ENCODE measurements at places on chromosomes 12 and 14.
A peak's percentile ranks its signal among the peaks of the same experiment; 100 is the strongest.

DNA sequence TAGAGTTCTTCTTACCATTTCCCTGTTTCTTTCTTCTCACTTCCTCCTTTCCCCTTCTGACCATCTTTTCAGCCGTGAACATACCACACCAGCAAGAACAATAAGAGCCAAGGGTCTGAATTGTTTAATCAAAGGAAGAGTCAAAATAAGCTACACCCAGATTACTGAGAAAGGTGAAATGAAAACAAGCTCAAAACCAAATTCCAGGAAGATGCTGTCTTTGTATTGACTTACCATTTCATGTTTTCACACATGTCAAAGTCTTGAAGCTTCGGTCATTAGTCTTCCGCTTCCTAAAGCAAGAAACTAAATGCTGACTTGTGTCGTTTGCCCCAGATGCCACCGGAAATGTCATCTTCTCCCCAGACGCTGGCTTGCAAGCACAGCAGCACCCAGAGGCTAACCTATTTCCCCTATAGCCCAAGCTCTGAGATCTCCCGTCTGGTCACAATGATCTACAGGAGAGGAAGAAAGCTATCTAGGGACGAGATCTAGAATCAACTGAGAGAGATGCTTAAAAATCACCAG lies 136.5 kb upstream of the AMIGO2 start:
- peak; percentile 69 for DNase-seq

DNA sequence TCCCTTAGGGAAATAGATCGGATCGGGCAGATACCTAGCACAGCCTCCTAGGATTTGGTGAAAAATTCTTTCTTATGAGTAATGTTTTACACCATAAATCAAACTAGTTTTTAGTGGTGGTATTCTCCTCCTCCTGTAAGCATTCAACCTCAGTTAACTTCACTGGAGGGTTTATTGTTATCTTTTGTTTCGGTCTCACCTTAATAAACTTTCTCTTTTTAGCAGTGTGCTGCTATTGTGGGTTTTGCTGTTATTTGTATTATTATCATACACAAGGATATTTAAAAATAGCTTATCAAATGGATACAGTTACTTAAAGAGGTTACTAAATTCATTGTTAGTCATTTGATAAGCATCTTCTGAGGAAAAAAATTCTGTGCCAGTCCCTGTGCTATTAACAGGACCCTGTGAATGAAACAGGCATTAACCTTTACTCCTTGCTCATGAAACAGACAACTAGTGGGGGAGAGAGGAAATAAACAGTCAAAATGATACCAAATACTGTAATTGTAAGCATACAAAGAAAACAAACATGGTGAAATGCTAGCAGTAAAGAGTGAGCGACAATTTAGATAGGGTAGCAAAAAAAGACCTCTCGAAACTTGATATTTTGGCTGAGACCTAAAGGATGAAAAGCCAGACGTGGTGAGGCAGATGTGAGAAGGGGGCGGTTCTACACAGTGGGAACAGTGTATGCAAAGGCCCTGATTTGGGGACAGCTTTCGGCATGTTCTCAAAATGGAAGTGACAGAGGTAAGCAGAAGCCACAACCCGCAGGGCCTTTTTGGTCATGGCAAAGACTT lies 178.7 kb upstream of the SOX5 start:
- no peak for DNase-seq

GRCh38 chr14:76718306-76719040 lies 42.8 kb upstream of the VASH1 start:
- DNase-seq, result no peak

- DNase-seq, result no peak
These were observed 20.5 kb upstream of the MGP start for GRCh38 chr12:14906114-14906513.

All from activated naive CD8-positive, alpha-beta T cell treated with anti-CD3 and anti-CD28 coated beads, Interleukin-2, amount 50 U/mL, for 24 hours (primary cell).